ENCODE measurements at places on chromosomes 3 and 15. TPM values are rescaled to one million over a fixed set of nuclear protein-coding genes. Genes with fewer than 3 reads are reported as not detected.
A peak's percentile ranks its signal among the peaks of the same experiment; 100 is the strongest.

DNA sequence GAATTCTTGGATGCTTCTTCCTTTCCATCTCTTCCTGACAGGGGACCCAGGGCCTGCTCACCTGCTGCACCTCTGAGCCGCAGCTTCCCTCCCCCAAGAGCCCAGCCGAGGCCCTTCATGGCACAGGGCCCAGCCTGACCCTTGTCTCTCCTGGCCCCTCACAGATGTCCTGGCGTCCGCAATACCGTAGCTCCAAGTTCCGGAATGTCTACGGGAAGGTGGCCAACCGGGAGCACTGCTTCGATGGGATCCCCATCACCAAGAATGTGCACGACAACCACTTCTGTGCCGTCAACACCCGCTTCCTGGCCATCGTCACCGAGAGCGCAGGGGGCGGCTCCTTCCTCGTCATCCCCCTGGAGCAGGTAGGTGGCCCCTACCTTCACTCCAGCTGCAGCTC lies 66.2 kb downstream of the CORO2B start:
- H3K27ac ChIP-seq: no peak overlapping the region
- peaks cover 31% of the 10 kb centered on the region for H3K4me1 ChIP-seq
- H3K36me3 ChIP-seq: no peaks in the 10 kb centered on the region
- DNase-seq: no peak

GRCh38 chr15:69677403-69677802 lies 224.8 kb downstream of the RPLP1 start:
- H3K4me3 ChIP-seq: no peak overlapping the region
- peaks cover 72% of the 10 kb centered on the region for H3K27me3 ChIP-seq
- no peaks in the 10 kb centered on the region for H3K36me3 ChIP-seq
- no peak for DNase-seq
- H3K4me1 ChIP-seq: no peaks in the 10 kb centered on the region

DNA sequence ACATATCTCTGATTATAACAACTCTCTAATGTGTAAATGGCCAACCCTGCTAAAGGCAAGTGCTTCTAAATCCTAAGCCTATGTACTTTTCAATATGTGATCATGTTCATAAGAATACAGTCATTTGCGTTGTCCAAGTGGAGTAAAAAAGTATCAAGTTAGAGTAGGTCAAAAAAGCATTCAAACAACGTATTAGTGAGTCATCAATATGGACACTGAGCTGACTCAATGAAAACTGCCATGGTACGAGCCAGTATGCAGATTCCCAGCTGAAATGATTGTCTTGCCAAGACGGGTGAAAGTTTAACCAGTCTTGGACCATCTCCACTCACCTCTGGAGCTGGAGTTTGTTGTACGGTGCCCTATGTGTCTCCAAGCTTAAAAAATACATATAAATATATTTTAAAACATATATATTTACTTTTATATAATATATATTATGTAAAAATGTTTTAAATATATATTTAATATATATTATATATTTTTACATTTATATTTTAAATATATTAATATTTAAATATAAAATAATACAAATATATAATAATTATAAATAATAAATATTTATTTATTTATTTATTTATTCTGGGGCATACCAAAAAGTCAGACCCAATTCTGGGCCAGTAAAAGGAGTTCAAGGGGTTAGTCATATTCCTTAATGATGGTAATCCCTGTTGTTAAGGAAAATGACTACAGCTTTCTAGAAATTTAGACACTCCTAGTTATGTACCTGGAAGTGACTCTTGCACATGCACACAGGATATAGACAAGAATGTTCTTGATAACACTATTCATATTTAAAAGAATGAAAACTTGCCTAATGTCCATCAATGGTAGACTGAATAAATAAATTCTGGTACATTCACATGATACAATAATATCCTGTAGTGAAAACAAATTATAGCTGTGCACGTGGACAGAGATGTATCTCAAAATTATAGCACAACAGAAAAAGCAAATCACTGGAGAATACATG lies 27.2 kb downstream of the PLSCR4 start:
- no peak overlapping the region for H3K4me3 ChIP-seq
- H3K27ac ChIP-seq: peak overlapping the region; percentile 36
- no peaks in the 10 kb centered on the region for H3K36me3 ChIP-seq
- H3K4me1 ChIP-seq: peaks cover 45% of the 10 kb centered on the region

DNA sequence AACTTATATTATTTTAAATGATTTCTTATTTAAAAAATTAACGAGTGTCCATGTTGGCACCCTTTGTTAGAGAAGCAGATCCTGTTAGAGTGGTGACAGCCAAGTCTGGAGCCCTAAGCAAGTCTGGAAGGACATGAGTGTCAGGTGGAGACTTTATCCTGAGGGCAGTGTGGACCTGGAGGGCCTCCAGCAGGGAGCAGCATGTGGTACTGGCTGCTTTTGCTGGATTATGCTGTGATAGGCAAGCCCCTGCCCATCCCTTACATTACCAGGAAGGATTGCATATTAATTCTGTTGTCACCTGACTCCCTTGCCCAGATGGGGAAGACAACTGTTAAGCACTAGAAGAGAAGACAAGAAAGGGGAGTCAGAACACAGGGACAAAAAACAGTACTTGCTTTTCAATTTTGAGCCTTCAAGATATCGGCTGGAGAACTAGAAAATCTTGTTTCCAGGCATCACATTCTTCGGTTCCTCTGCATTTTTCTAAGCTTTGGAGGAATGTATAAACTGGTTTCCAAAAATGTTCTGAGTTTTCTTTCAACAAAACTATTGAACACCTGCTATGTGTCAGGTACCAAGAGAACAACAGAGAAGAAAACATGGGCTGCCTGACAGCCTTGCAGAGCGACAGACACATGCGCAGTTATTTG lies 22.7 kb downstream of the ZNF860 start:
- H3K27ac ChIP-seq: no peak overlapping the region
- no peak for DNase-seq
- no peaks in the 10 kb centered on the region for H3K27me3 ChIP-seq
- H3K4me3 ChIP-seq: no peak overlapping the region

DNA sequence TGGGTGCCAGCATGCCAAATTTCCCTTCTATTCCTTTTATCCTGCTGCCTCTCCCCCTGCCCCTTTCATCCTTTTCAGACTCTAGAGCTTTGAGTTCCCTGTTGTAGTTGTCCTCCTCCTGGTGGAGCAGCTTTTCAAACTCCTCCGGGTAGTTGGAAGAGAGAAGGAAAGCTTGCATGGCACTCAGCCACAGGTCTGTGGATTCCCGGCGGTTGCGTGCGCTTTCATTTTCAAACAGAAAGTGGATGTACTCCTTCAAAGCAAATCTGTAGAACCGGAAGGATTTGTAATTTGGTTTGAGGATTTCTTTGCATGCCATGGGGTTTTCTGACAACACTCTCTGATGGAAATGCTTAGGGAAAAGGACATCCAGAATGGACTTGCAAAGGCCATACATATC lies 68.1 kb upstream of the DCLK3 start:
- no peak overlapping the region for H3K27ac ChIP-seq
- no peak for DNase-seq
- peaks cover 44% of the 10 kb centered on the region for H3K36me3 ChIP-seq
- H3K27me3 ChIP-seq: no peaks in the 10 kb centered on the region
- H3K4me1 ChIP-seq: no peaks in the 10 kb centered on the region

DNA sequence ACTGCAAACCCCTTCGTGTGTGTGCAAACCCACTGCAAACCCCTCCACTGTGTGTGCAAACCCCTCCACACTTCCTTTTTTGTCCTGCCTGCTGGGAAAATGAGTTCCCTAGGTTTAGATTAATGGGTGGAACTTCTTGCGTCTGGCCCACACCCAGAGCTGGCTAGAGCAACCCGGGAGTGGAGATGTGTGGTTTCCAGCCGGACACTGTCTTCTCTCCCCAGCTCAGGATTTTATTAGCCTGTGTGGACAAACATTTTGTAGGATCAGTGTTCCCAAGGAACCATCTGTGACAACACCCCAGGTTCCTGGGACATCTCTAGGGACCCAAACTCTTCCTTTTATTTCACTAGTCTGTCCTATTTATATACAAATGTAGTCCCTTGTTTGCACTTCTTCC lies 9.6 kb upstream of the LRRK1 start:
- no peak overlapping the region for H3K4me3 ChIP-seq
- no peaks in the 10 kb centered on the region for H3K4me1 ChIP-seq
- no peak overlapping the region for H3K27ac ChIP-seq
- H3K36me3 ChIP-seq: no peaks in the 10 kb centered on the region
- DNase-seq: no peak

DNA sequence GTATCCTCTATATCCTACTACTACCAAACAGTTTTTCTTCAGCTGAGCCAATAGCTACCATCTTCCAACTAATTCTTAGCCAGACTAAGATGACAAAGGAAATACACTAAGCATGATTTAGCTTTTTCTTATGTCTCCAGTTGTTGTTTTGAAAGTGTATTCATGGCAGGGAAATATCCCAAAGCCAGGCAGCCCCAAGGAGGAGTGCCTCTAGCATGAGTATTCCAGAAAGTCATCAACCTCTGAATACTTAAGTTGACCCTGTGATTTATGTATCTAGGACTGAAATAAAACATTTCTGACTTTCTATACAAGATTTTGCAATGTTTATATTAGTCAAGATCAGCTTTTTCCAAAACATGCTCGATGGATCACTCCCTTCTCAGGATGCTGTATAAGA lies 449.1 kb downstream of the IL5RA start:
- H3K27me3 ChIP-seq: no peaks in the 10 kb centered on the region
- no peaks in the 10 kb centered on the region for H3K4me1 ChIP-seq
- H3K27ac ChIP-seq: no peak overlapping the region
- no peaks in the 10 kb centered on the region for H3K36me3 ChIP-seq

GRCh38 chr3:61181874-61182273 lies 69.4 kb downstream of the FHIT start:
- no peak for DNase-seq
- no peak overlapping the region for H3K27ac ChIP-seq
- no peaks in the 10 kb centered on the region for H3K27me3 ChIP-seq
- H3K36me3 ChIP-seq: no peaks in the 10 kb centered on the region

- DNase-seq: no peak
- peaks cover 41% of the 10 kb centered on the region for H3K4me1 ChIP-seq
- H3K4me3 ChIP-seq: no peak overlapping the region
- no peaks in the 10 kb centered on the region for H3K36me3 ChIP-seq
- peak overlapping the region; percentile 64 for H3K27ac ChIP-seq
- no peaks in the 10 kb centered on the region for H3K27me3 ChIP-seq
These were observed 22.9 kb downstream of the RAB8B start for GRCh38 chr15:63212050-63213004.

DNA sequence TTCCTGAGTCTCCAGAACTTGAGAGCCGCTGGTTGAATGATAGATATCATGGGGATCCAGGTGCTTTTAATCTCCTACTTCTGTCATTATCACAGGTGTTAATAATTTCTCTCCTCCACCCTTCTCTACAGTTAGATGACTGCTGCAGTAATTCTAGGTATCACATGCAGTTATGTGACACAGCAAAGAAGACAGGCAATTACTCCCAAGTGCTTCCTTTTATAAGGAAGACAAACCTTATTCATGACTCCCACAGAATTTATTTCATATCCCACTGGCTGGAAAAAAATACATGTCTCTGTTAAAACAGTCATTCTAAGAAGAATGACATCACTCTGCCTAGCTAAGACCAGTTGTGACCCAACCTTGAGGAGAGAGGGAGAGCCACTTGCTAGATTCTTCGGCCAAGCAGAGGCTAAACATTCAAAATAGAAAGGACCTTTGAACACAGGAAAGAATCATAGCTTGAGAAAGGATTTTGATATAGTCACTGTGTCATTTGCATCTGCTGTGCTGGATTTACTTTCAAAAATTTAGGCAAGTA lies 500.6 kb downstream of the SI start:
- no peaks in the 10 kb centered on the region for H3K36me3 ChIP-seq
- no peaks in the 10 kb centered on the region for H3K4me1 ChIP-seq
- H3K27ac ChIP-seq: no peak overlapping the region
- no peaks in the 10 kb centered on the region for H3K27me3 ChIP-seq
- DNase-seq: no peak

DNA sequence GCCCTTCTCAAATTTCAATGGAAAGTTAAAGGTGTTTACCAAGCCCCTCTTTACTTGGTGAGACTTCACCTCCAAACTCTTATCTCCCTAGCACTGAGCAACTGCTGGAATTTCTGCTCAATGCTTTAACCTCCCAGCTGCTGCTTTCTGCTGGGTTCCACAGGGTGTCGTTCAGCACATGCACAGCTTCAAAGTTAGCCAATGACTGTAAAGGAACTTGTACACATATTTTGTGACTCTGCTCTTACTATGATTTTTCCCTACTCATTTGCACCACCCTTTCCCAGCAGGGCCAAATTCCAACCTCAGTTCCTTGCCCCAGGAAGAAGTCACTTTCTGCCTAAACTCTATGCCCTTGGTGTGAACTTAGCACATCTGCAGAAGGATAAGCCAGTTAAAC lies 89.7 kb downstream of the ULK4 start:
- H3K27ac ChIP-seq: no peak overlapping the region
- H3K4me1 ChIP-seq: no peaks in the 10 kb centered on the region
- no peak for DNase-seq

DNA sequence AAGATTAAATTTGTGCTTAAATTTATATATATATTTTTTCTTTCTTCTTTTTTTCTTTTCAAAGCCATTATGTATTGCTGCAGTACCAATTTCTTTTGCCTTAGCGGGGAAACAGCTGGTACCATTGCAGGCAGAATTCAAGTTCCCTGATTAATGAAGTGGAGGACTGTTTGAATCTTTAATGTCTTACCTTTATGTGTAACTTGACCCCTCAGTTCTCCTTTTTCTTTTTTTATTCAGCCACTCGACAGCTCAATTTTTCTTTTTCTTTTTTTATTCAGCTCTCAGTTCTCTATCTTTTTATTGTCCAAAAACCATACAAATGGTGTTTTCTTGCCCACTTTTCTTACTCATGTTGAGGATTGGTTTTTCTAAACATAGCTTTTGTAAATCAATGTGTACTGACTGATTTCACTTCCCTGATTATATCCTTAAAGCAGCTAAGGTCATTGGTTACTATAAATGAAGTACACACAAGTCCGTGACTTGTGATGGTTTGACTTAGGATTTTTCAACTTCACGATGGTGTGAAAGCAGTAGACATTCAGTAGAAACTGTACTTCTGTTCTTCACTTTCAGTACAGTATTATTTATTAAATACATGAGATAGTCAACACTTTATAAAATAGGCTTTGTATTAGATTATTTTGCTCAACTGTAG lies 22.8 kb downstream of the ATP2C1 start:
- peaks cover 6% of the 10 kb centered on the region for H3K36me3 ChIP-seq
- H3K4me3 ChIP-seq: no peak overlapping the region
- no peaks in the 10 kb centered on the region for H3K27me3 ChIP-seq

GRCh38 chr3:151351648-151352047 lies 22.3 kb upstream of the P2RY13 start:
- H3K4me1 ChIP-seq: no peaks in the 10 kb centered on the region
- DNase-seq: no peak
- H3K27ac ChIP-seq: no peak overlapping the region
- no peak overlapping the region for H3K4me3 ChIP-seq
- H3K36me3 ChIP-seq: no peaks in the 10 kb centered on the region

- no peak overlapping the region for H3K4me3 ChIP-seq
- no peaks in the 10 kb centered on the region for H3K27me3 ChIP-seq
- no peaks in the 10 kb centered on the region for H3K36me3 ChIP-seq
- no peaks in the 10 kb centered on the region for H3K4me1 ChIP-seq
These were observed 379.6 kb upstream of the PDZRN3 start for GRCh38 chr3:74004386-74004785.

The TASOR gene
- total RNA-seq: 25.8 TPM

The GOLGA6A gene
- total RNA-seq: not detected

The DPH3 gene
- 25.9 TPM for total RNA-seq

The ATP13A5 gene
- not detected for total RNA-seq

The GLDN gene
- 4.8 TPM for total RNA-seq

The SQOR gene
- 16.5 TPM for total RNA-seq

The TRAT1 gene
- total RNA-seq: not detected

The ILDR1 gene
- 0.33 TPM for total RNA-seq

The CYP19A1 gene
- total RNA-seq: 0.60 TPM
